ENCODE measurements at places on chromosomes 11 and 22.

- DNase-seq, result no peak
These were observed 2.2 kb downstream of the RIN1 start for GRCh38 chr11:66333896-66334604.

- no peak for DNase-seq
These were observed 14.0 kb downstream of the CAPN5 start for GRCh38 chr11:77080643-77081210.

DNA sequence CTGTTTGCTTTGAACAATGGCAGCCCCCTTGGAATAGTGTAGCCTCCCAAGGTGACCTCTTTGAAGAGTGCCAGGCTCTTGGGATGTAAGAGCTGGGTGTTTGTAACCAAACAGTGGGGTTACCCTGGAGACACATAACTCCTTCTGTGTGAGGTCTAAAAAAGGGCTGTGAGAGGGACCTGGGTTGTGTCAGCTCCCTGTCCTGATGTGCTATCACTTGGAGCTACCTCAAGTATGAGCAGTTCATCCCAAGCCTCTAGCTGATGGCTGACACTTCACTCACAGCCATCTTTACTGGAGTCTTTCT lies 40.2 kb downstream of the TSPAN18 start:
- no peak for DNase-seq

GRCh38 chr11:13440100-13440855 lies 22.7 kb downstream of the BTBD10 start:
- peak; percentile 30 for DNase-seq

- DNase-seq, result no peak
These were observed 47.2 kb downstream of the DBX1 start for GRCh38 chr11:20113149-20113438.

- DNase-seq, result no peak
These were observed 23.9 kb downstream of the TMEM123 start for GRCh38 chr11:102428696-102429095.

DNA sequence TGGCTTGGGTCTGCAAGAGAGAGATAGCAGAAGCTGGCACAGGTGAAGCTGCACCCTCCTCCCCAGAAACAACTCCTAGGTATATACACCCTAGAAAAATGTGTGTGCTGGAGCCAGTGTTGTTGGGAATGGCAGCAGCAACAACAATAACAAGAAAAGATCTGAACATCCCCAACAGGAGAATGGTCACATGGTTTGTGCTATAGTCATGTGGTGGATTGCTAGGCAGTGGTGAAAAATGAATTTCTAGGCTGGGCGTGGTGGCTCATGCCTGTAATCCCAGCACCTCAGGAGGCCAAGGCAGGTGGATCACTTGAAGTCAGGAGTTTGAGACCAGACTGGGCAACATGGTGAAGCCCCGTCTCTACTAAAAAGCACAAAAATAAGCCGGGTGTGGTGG lies 31.0 kb upstream of the FGF19 start:
- no peak for DNase-seq

- no peak for DNase-seq
These were observed 22.3 kb upstream of the CHRM4 start for GRCh38 chr11:46413760-46414465.

GRCh38 chr11:65491614-65492386 lies 7.0 kb upstream of the MALAT1 start:
- no peak for DNase-seq

DNA sequence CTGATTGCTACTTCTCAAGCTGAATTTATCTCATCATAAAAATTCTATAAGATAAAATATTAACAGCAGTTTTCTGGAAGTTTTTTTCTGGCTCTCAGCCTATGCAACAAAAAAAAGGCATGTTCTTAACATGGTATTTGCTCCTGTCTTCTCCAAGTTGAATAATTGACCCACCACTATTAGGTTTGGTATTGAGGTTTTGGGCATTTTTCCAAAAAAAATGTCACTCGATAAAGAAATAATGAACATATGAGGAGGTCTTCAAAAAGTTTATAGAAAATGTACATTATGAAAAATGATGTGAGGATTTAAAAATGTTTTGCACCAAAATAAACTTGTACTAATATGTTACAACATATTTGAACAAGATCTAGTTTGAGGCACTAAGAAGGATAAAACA lies 808.6 kb upstream of the RAG2 start:
- DNase-seq, result no peak

DNA sequence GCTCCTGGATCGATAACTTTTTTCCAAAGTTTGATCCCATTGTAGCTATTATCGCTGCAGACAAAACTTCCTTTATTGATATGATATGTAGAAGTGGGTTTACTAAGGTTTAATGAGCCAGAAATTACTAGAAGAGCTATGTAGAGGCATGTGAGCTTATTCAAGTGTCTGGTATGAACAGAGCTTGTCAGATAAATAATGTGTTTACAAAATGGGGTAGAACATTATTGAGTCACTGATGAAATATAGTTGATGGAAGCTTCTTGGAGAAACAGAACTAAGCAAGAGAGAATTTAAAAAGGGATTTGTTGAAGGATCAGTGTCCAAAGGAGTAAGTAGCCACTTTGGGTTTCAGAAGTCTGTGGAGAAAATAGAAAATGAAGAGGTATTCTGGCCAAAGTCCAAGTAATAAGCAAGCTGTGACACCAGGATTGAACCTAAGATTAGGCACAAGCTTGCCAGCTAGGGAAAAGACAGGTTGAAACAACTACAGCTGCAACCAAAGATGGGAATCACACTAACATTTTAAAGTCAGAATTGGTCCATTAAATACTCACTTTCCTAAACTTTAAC lies 104.3 kb downstream of the MAML2 start:
- no peak for DNase-seq

GRCh38 chr11:66411323-66411722 lies 9.5 kb upstream of the NPAS4 start:
- DNase-seq, result no peak

- no peak for DNase-seq
These were observed 25.5 kb downstream of the TMPRSS13 start for GRCh38 chr11:117903505-117904382.

GRCh38 chr11:18704045-18704645 lies 5.6 kb downstream of the TMEM86A start:
- DNase-seq, result no peak

Data from hippocampal formation (tissue), 2 donors.